ENCODE measurements at places on chromosomes 4 and X. TPM values are rescaled to one million over a fixed set of nuclear protein-coding genes. Genes with fewer than 3 reads are reported as not detected.

The HPGD gene
- total RNA-seq: 134 TPM

The SPACA5 gene
- not detected for total RNA-seq

The DMRTC1 gene
- total RNA-seq: 2.2 TPM

The PDHA2 gene
- not detected for total RNA-seq

The PAGE1 gene
- total RNA-seq: not detected

The NAP1L2 gene
- 4.7 TPM for total RNA-seq

The RAB28 gene
- 182 TPM for total RNA-seq

The GLRA3 gene
- not detected for total RNA-seq

The MAGEA3 gene
- not detected for total RNA-seq

The CABS1 gene
- total RNA-seq: not detected

- no peak for DNase-seq
Measured at GRCh38 chr4:176377780-176378179, 58.0 kb downstream of the SPCS3 start.

DNA sequence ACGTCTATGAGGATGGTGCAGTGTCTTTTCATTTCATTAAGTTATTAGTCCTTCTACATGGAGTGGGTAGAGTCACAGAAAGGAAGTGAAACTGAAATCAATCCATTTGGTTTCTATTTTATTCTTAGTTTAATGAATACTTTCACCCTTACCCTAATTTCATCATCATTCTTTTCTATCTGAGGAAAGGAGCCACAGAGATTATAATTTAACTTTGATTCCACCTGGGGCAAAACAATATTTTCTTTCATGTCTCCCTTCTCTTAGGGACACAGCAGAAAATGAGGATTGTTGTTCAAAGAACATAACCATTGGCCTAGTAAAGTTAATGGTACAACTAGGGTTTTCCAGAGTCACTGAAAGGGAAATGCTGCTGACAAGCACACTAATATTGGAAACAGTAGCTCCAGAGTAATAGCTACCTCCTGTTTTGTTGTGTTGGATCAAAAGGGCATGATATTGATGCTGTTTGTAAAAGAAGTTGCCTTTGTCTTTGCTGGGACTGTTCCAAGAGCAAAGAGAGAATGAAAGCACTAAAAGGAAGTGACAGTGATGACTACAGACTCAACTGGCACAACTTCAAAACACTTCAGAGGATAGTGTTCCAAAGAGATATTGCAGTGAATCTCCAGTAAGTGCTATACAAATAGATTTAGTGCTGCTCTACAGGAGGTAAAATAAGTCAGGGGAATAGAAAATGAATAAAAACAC is 247.1 kb upstream of the PITX2 start:
- DNase-seq: no peak

DNA sequence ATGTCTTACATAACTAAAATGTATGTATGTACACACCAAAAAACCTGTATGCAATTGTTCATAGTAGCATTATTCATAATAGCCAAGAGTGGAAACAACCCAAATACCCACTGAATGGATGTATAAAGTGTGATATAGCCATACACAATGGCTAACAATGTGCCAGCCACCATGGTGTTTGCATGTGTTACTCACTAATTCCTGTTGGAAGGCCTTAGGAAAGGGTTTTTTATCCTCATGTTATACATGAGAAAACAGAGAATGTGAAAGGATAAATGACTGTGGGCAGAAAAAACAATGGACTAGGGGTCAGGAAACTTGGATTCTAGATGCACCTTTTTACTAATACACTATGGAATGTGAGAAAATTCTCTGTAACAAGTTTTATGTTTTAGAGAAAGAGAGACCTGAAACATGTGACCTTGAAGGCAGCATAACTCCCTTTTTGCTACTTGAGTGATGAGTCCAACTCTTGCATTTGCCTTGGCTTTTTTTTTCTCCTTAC is 55.7 kb downstream of the TIGD2 start:
- no peak for DNase-seq

GRCh38 chr4:9949573-9949972 is 71.7 kb downstream of the SLC2A9 start:
- peak; percentile 27 for DNase-seq

GRCh38 chr4:6128221-6128850 is 72.0 kb downstream of the JAKMIP1 start:
- no peak for DNase-seq

- DNase-seq: no peak
Measured at GRCh38 chrX:24782011-24782410, 88.3 kb downstream of the POLA1 start.

GRCh38 chr4:176217510-176217909 is 22.1 kb upstream of the SPATA4 start:
- DNase-seq: no peak

DNA sequence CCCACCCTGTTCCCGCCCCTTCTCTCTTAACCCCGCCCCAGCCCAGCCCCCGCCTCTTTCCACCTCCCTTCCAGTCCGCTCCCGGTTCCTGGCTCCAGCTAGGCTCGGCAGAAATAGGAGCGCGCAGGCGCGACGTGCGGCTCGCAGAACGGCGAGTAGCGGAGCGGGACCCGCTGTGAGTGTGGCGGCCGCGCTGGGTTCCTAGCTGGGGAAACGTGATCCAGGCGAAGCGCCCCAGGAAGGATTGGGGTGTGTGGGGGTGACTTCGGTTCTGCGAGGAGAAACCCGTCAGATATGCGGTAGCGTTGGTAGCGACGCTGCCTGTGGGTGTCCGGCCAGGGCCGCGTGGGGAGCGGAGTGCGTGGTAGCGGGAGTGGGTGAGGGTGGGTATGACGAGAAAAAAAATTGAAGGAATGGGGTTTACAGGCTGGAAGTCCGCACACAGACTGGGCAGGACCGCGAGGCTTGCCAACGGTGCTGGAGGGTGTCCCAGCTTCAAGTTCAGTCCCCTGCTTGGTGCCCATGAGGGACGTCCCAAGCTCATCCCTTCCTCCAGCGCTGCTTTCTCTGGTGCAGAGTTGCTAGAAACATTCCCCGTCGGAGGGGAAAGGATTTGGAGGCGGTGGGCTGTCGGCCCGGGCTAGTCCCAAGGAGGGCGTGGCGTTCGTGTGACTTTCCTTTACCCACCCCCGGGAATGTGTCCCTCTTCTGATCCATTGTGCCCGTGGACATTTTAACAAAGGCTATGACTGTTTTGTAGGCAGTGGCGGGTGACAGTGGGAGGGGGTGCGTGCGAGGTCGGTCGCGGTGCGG is at the start of gene PRRG1:
PRRG1 (plus strand) TSS at position 144 of the 813 bp plus-strand sequence. CDS start 56,886 bp downstream, outside the sequence.
- no peak for DNase-seq

GRCh38 chrX:10486373-10486772 is 134.0 kb downstream of the MID1 start:
- no peak for DNase-seq

GRCh38 chrX:150616179-150616862 is 47.9 kb downstream of the MTM1 start:
- no peak for DNase-seq

DNA sequence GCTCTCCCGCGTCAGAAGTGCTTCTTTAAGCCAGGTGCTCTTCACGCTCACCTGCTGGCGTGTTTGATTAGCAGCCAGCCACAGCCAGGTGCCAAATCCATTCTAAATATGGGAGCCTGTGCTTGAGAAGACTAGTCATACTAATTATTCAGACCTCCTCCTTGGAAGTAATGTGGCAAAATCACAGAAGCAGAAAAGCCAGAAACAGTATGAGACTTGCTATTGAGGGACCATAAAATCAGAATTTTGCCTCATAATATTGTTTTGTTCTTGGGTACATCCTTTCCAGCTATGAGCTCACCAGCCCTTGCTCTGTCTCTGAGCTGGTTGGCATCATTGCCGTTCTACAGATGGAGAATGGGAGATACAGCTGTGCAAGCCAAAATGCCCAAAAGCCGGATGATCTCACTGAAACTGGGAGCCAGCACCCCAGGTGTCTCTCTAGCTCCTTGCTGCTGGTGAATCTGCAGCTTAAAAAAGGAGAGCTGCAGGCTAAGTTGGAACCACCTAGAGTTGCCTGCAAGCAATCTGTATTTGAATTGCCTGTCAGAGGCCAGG is 205.4 kb downstream of the SHROOM3 start:
- no peak for DNase-seq

- no peak for DNase-seq
Measured at GRCh38 chrX:154401918-154402621, 3.9 kb downstream of the RPL10 start.

GRCh38 chr4:8278421-8279287 is 9.1 kb downstream of the HTRA3 start:
- DNase-seq: no peak

DNA sequence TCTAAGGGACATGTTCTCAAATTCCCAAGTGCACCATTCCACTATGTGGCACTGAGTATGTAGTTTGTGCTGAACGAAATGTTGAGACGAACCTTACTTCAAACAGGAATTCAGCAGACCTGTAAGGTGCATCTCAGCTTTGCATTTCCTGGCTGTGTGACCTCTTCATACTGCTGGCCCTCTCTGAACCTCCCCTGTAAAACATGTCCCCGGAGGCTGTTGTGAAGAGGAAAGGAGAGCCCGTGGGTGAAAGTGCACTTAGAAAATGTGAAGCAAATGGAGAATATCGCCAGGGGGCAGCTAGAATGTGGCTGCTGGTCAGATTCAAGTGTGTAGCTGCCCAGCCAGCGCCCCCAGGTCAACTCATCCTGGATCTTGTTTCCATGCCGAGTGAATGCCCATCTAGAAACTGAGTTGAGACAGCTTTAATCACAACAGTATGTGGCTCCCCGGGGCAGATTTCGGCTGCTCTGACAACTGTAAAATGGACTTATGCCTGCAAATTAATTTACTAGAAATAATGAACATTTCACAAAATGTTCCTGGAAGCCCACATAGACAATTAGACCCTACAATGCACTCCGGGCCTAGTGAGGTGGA is 263.3 kb downstream of the EVC2 start:
- no peak for DNase-seq

GRCh38 chrX:111518667-111519066 is 7.2 kb downstream of the SERTM2 start:
- DNase-seq: no peak

DNA sequence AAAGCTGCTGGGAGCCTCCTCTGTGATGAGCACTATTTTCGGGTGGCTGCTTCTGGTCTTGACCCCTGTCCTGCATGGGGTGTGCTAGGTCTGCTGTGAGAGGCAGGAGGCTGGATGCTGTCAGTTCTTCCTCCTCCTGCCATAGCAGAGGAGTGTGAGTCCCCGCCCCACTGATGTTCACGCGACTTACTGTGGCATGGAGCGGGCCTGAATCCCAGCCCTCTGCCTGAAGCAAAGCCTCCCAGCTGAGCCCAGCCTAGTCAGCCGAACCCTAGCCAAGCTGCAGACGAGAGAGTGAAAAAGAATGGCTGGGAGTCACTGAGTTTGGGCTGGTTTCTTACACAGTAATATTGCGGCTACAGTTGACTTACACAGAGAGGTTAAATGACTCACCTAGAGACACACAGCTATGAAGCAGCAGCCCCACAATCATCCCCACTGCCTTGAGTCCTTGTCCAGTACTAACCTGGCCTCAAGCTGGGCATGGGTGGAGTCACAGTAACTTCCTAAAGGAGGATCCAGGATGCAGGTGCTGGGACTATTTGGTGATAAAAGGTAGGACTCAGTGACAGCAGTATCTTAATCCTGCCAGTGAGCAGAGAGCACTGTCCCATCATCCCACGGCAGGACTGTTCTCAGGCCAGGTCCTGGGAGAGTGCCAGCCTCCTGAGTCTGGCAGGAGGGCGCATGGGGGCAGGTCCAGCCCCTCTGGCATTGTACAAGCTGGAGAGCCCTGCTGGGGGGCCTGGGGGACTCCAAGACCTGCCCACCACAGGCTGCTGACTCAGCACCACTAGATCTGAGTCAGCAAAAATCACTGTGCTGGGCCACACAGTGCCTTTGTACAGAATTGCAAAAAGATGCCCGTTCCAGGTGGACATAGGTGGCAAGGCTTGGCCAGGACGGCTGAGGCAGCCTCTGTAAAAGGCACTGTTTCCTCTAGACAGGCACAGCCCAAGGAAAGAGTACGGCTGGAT is 60.4 kb upstream of the CRMP1 start:
- DNase-seq: no peak

DNA sequence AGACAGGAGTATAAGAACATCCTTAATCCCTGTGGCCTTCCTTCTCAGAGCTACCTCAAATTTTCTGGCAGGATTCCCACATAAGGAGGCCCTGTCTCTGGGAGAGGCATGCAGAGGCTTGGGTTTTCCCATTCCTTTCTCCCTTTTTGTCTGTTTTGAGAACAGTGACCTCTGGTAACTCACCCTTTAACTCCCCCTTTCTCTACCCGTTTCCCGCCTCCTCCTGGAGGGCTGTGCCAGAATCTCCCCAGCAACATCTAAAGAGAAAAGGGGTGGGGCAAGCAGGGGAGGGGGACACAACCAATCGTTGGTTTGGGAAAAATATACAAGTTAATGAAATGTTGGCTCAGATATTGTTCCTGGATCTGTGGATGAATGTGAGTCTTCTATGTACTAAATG is 303.7 kb upstream of the IRS4 start:
- no peak for DNase-seq

GRCh38 chr4:142452161-142452855 is 393.8 kb downstream of the INPP4B start:
- DNase-seq: no peak

- DNase-seq: no peak
Measured at GRCh38 chr4:8771666-8772065, 100.0 kb downstream of the HMX1 start.

GRCh38 chr4:155571184-155571944 is 95.3 kb upstream of the GUCY1A1 start:
- no peak for DNase-seq

DNA sequence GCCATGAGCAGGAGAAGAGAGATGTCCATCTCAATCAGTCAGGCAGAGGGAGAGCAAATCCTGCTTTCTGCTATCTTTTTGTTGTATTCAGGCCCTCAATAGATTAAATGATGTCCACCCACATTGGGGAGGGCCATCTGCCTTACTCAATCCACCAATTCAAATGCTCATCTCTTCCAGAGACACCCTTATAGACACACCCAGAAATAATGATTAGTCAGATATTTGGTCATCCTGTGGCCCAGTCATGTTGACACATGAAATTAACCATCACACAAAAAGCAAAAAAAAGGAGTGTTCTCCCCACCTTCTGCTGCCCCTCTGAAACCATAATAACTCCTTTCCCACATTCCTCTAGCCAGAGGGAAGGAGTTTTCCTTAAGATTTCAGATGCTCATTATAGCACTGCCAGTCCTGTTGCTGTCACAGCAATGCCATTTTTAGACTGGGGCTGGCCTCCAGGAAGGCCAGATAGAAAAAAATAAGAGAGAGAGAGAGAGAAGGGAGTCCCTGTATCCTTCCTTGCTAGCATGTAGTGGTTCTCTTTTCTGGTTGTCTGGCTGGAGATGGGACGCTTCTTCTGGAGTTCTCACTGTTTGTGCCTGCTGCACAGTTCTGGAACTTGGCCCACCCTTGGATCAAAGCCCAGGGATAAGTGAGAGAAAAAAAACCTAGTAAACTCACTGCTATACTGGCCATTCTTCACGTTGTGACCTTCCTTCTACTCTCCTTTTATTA is 177.7 kb downstream of the RBM46 start:
- DNase-seq: no peak

GRCh38 chrX:131789664-131790063 is 233.4 kb upstream of the STK26 start:
- no peak for DNase-seq

Data from vagina (tissue), 2 donors.